ENCODE measurements at places on chromosomes 7 and 10.

DNA sequence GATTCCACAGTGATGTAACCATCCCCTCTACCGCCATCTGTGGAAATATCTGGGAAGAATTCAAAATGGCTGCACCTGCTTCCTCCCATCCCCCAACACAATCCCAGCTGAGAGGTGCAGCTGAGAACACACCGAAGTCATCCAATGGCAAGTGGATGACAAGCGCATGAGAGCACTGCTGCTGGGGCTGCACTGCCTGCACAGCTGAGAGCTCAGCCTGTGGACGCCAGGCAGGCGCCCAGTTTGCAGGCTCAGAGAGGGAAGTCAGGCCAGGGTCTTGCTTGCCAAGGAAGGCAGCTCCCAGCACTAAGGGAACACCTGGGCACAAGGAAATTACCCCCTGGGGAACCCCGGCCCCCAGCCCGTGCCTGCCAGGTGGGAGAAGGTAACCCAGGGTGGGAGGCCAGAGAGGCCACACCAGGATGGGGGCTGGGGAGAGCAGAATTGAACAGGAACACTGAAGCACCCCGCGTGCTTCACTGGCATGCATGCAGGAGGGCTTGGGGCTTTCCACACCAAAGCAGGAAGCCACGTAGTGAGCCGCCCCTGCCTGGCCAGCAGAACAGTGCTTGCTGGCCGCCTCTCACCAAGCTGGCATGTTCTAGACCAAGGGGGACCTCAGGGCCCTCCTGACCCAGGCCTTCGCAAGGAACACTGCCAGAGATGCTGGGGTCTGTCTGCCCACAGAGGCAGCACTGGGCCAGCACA lies 46.2 kb downstream of the FAM53B start:
- DNase-seq = no peak

DNA sequence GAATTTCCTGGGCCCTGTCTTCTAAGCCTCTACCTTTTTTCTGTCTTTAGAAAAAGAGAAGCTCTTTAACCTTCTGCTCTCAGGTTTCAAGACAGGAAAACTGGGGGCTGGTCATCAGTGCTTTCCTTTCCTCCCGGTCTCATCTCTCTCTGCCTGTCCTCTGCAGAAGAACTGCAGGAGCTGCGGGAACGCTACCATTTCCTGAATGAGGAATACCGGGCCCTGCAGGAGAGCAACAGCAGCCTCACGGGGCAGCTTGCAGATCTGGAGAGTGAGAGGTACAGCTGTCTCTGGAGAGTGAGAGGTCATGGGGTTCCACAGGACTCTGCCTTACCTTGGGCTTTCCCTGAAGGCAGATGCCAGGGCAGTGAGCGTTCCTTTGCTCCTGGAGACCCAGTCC lies 12.7 kb downstream of the CCDC136 start:
- no peak for DNase-seq

GRCh38 chr7:94683066-94683465 lies 27.1 kb upstream of the SGCE start:
- DNase-seq = no peak

GRCh38 chr7:134548877-134549276 lies at the start of gene AKR1B15:
TSS of gene AKR1B15 (plus strand) at chr7:134549110. CDS start at chr7:134564620, 15,510 bp downstream.
- DNase-seq = peak; percentile 69

DNA sequence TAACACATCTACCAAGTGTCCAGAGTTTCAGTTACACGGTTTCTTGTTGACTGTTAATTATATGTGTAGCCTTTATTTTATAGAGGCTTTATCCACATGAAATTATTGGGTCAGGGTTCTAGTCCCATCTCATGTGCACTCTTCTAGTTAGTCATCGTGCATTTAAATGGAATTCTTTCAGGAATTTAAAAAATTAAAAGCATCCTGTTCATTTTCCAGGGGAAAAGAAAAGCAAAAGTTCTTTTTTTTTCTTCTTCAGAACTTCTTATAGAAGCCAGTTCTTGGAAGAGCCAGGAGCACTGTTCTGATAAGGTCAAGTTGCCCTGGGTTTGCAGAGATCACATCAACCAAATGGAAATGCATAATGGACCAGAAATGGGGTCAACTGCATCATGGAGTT lies 324.7 kb downstream of the INHBA start:
- no peak for DNase-seq

- no peak for DNase-seq
These were observed 20.7 kb upstream of the GRID1 start for GRCh38 chr10:86387178-86387794.

DNA sequence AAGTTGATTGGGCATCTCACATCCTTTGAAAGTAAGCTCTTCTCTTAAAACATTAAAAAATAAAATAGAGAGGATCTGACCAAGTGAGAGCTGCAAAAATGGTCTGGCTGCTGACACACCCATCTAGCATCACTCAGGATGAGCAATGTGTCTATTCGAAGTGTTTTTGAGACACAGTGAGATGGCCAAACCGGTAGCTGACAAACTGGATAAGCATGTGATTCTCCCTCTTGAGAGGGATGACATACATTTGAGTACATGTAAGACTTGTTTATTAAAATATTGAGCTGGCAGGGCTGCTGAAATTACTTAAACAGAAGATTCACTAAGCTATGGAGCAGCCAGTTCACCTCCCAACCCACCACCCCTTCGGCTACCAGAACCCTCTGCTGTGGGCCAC lies 333.9 kb downstream of the ADRA2A start:
- DNase-seq = no peak

GRCh38 chr7:2270495-2270894 lies 28.5 kb downstream of the NUDT1 start:
- DNase-seq = no peak

DNA sequence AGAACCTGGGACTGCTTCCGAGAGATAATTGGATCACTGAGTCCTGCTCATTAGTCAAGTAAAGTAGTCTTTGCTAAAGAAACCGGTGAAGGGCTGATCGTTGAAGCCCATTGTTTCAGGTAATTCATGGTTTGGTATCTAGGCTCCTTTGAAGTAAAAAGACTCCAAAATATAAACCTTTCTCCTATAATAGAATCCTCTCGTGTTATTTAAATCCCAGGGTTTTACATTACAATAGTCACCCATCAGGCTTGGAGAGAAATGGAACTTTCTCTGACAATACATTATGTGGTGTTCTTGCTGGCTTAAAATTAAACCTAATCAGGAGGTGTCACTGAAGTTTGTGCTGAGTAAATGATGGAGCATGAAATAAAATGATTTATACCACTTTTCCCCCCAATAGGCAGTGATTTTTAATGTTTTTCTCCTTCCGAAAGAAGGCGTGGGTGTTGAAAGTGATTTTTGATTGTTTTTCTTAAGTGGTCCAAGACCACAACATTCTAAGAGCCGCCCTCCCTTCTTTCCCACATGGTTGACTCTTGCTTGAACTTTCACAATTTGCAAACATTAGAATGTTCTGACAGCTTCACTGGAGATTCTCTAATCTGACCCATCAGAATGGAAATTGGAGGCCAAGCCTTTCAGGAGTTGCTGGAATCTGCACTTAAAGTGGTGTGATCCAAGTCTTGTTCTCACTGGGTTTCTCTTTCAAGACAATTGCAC lies 44.2 kb downstream of the LRMDA start:
- no peak for DNase-seq

DNA sequence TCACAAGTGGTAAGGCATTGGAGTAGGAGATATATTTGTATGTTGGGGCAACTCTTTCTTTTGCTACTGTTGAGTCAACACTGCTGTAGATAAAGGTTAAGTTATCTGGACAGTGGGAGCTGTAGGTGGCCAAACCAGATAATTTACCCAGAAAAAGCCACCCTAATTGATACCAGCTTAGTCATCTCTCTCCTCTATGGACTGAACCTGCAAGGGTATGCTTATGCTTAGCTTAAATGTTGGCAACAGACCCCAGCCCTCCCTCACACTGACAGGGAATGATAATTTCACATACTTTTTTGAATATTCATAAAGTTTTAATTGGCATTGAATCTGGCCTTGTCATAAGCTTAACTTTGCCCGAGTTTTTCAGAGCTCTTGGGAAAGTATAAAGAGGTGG lies 66.3 kb downstream of the CREB5 start:
- DNase-seq = no peak

DNA sequence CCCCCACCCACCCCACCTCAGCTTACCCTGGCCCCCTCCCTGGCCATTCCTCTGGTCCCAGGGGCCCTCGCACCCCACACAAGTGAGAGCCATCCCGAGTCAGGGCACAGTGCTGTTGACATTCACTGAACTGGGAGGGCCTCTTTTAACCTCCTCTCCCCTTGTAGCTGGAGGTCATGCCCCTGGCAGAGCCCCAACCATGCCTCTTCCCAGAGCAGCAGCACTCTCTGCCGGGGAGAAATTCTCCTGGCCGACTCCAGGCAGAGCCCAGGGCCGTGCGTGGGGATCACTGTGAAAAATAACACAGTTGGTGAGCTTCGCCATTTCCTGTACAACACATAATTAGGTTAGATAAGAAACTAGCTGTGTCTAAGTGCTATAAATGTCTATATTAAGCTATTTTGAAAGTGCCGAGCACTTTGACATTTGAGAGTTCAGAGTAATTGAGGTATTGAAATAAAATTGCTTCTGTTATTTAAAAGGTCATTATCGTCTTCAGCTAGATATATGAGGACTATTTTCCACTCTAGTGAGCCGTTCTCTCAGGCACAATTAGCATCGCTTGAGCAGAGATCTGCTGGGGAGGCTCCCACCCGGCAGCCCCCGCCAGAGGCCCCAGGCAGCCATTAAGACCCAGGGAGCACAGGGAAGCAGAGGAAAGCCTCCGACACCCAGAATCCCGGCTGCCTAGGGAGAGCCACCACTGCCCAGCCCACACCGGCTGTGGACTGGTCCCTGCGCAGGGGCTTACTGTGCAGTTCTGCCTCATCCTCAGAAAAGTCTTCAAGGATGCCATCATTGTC lies 62.4 kb upstream of the LRRC18 start:
- no peak for DNase-seq
